ENCODE measurements at places on chromosomes 6 and 20.

GRCh38 chr20:11153819-11154218 is 480.0 kb upstream of the JAG1 start:
- no peak for DNase-seq

GRCh38 chr20:57680131-57680716 is 29.6 kb downstream of the PMEPA1 start:
- no peak for DNase-seq

DNA sequence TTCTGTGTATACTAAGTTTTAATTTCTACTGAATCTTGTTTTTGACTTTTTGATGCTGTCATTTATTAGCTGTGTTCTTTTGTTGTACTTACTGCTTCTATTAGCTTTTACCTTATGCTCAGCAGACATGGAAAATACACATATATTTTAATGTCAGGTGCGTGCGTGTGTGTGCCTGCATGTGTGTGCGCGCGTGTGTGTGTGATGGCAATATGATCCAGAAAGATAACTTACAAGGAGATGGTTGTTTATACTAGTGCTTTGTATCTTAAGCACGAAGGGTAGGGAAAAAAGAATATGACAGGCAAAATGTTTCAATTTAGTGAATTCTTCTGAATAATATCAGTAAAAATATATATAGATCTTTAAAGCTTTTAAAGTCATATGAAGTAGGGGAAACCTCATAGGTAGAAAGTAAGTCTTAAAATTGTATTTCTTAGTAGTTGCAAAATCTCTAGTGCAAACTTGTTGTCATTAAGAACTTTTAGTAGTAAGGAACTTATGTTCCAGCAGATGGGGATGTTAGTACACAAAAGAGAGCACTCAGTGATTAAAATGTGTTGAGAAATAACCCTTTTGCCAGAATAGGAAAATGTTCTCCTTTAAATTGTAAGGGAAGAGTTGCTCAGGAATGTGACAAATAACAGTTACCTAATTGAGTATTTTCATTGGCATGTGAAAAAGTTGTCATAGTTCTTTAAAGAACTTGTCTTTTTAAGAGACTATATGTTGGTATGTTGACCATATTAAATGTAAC is 13.2 kb downstream of the QKI start:
- DNase-seq: no peak

DNA sequence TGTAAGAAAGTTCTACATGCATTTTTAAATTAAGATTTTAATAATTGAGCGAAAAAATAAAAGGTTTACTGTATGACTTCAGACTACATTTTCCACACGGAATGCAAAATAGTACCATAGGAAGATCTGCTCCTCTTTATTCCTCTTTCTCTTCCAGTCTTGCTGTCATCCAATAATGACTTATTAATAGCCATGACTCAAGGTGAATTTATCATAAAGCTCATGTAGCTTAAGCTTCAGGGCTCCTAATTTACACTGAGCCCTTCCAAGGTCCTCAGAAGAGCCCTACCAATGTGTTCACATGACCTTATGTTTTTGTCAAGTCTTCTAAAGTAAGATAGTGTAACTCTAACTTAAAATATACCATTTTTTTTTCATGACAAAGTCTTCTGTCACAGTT is 510.1 kb downstream of the PHF3 start:
- no peak for DNase-seq

DNA sequence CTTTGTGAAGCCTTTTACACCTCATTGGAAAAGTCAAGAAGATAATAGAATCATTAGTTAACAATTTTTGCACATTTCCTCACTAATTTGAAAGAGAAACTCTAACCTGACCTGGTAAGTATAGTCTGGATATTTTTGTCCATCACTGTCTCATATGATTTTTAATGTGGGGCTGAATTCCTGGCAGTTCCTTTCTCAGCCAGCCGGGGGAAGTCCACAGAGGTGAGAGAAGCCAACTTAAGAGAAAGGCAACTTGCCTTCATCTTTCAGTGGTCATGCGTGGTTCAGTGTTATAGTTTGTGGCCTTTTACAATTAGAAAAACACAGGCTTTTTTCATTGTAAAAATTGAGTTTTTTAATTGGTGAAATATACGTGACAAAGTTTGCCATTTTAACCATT is 80.6 kb downstream of the CDYL start:
- no peak for DNase-seq

GRCh38 chr6:110748453-110748852 is 66.8 kb downstream of the CDK19 start:
- no peak for DNase-seq

- no peak for DNase-seq
These were observed 270.3 kb downstream of the NKAIN2 start for GRCh38 chr6:124073820-124074587.

- peak; percentile 45 for DNase-seq
These were observed 125.2 kb upstream of the RALGAPA2 start for GRCh38 chr20:20837574-20838021.

DNA sequence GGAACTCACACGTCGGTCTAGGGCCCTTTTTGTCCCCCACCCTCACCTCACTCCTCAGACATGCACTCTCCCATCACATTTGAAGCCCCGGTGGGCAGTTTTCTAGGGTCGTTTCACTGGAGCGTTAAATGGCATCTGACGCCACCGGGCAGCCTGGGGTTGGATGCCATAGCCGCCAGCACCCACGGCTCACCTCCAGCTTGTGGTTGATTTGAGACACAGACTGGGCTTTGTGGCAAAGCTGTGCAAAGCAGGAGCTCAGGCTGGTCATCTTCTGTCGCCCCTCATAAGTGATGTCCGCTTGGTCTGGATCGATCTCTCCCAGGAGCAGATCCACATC is 530 bp downstream of the GOPC start:
- no peak for DNase-seq

- DNase-seq: peak; percentile 65
These were observed 14.2 kb upstream of the FAM162B start for GRCh38 chr6:116779573-116780164.

DNA sequence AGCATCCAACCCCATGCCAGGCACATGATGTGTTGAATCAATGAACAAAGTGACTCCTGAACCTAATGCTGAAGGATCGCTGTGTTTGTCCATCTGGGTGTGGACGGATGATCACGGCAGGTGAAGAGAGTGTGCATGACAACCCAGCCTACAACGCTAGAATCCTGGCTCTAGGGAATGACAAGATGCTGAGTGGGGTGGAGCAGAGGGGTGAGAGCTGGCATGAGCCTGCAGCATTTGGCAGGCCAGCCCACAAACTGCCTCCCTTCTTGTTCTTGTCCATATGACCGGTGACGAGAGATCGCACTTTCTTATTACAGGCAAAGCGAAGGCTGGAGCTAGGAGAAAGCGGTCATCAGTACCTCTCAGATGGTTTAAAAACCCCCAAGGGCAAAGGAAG is 54.7 kb upstream of the CDKAL1 start:
- no peak for DNase-seq

DNA sequence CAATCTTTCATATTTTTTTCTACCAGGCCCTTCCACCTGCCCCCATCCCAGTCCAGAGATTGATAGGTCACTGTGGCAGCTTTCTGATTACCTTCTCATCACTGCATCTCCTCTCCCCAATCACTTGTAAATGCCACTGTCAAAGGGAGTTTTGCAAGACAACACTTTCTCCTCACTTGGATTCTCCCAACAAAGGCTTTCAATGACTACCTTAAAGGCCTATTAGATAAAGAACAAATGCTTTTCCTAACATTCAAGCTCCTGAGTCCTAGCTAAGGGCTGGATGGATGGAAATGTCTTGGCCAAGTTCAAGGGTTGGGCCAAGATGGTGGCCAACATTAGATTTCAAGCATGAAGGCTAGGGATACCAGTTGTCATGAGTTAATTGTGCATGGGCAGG is 55.3 kb downstream of the UNC5CL start:
- no peak for DNase-seq

DNA sequence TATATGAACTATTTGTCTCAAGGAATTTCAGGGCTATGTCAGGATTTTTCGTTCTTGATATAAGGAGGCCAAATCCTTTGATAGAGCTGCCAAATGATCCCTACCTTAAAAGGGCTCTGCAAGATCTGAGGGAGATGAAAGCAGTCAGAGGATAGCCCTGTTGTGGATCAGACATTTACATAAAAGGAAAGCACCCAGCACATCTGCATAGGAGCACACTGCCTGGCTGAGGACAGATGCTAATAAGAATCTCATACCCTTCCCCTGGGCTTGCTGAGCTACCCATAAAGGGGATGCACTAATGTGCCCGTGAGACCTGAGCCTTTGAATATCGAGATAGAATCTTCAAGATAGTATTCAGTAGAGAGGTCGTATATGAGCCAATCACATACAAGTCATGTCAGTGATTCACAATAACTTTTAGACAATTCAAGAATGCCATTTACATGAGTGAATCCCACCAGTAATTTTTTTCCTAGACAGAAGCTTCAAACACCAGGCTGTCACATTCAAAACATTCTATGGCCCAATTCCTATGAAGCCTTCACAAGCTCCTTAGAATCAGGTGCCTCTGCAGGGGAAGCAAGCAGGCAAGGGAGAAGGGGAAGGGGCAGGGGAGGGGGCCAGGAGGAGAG is 71.1 kb downstream of the STMND1 start:
- no peak for DNase-seq

GRCh38 chr6:139545206-139546105 is 171.0 kb upstream of the CITED2 start:
- DNase-seq: no peak

DNA sequence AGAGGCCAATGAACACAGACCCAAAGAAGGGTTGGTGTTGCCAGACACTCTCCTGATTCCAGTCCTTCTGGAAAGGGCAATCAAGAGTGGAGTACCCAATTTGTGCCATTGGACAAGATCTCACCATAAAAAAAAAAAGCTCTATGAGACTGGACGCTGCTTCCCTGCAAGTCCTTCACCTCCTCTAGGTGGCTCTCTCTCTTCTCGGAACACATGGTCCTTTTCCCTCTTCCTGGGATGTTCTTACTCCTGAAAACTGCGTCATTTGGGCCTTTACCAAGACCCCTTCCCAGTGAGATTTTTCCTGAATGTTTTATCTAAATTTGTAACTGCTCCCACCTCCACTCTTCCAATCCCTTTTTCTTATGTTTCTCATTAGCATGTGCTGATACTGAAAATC is 280.8 kb downstream of the FOXA2 start:
- no peak for DNase-seq

DNA sequence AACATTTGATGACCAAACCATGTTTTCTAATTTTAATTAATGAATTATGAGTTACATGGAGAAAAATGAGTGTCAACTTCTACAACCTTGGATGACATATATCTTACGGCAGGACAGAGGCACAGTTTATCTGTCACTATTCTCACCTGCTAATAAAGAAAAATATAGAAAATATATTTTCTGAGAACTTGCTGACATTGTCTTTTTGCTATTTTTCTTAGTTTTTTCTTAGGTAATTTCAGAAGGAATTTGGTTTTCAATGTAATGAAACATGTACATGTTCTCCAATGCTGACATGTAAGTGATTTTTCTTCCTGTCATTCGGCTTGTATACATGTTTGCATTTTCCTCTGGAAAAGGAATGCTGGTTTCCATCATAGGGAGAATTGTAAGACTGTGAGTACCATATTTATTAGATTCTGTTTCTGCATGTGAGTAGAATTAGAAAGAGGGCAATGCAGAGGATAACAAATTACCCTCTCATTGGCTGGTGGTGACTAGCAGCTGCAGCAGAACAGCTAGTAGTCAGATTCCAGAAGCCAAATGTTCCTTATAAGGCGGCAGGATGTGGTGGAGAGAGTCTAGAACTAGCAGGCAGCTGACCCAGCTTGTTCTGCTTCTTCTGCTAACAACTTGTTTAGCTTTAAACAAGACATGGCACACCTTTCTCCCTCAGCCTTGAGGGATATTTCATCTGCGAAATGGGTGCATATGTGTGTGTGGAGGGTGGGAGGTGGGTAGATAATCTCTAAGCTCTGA is 132.8 kb upstream of the SPACA1 start:
- DNase-seq: no peak

DNA sequence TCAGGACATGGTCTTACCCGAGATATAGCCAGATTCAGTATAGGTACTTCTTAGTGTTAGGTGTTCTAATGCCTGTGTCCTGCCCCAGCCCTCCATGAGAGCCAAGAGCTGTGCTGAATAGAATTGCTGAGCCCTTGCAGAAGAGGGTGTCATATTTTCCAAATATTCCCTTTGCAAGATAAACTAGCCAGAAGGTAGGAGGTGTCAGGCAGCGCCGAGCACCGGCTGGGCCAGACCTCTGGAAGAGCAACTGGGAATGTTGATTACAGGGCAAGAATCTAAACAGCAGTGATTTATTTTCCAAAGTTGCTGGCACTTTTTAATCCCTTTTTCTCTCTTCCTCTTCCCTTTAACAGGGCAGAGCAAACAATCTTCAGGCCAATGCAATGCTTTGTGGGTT is 37.1 kb upstream of the EZR start:
- DNase-seq: no peak

- no peak for DNase-seq
These were observed 58.0 kb downstream of the CD2AP start for GRCh38 chr6:47535316-47536225.

DNA sequence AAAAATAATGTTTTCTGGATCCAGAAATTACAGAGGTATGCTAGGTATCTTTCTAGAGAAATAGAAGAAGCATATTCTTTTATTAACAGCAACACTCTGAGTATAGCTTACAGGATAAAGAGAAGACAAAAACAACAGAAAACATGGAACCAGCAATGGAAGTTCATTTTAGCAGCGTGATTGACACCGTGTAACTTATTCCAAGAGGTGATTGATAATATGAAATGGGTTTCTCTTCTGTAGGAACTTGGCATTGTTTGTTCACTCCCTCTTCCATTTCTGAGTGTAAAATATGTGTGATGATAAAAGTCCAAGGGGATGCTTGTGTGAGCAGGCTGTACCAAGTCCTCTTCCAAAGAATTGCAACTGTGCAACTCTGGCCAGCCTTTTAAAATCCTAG is 303.0 kb downstream of the COL12A1 start:
- no peak for DNase-seq

- no peak for DNase-seq
These were observed 18.1 kb downstream of the PTPRA start for GRCh38 chr20:2891343-2891742.

- DNase-seq: no peak
These were observed 246.9 kb upstream of the RREB1 start for GRCh38 chr6:6860863-6861262.

DNA sequence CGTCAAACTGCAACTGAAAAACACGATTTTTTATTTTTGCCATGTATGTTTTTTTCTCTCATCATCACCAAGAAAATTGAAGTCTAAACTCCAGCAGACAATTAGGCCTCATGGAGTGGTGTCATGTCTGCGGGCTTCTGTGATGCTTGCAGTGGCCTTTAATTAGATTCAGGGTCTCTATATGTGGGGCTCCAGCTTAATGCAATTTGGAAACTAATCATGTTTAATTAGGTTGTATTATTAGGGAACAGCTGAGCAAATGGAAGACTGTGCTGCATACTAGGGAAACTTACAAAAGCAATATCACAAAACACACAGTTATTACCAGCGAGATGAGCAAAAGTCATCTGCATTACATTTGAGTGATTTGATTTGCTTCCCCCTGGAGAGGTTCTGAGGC is 132.9 kb upstream of the PMEPA1 start:
- no peak for DNase-seq
